Adrenal gland (tissue), 19 donors: ENCODE measurements at places on chromosomes 16 and 17.

DNA sequence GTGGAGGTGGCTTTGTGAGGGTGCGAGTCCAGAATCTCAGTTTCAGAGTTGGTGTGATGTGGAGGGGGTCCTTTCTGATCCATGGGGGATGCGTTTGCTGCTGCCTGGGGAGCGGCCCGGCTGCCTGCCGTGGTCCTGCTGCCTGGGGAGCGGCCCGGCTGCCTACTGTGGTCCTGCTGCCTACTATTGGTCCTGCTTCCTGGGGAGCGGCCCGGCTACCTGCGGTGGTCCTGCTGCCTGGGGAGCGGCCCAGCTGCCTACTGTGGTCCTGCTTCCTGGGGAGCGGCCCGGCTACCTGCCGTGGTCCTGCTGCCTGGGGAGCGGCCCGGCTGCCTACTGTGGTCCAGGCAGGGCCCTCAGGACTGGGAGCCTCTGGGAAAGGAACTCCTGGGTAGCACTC lies 61.5 kb upstream of the ZNF750 start:
- no peak for DNase-seq

- DNase-seq: no peak
These were observed 2.7 kb downstream of the MYO18A start for GRCh38 chr17:29177541-29177870.

DNA sequence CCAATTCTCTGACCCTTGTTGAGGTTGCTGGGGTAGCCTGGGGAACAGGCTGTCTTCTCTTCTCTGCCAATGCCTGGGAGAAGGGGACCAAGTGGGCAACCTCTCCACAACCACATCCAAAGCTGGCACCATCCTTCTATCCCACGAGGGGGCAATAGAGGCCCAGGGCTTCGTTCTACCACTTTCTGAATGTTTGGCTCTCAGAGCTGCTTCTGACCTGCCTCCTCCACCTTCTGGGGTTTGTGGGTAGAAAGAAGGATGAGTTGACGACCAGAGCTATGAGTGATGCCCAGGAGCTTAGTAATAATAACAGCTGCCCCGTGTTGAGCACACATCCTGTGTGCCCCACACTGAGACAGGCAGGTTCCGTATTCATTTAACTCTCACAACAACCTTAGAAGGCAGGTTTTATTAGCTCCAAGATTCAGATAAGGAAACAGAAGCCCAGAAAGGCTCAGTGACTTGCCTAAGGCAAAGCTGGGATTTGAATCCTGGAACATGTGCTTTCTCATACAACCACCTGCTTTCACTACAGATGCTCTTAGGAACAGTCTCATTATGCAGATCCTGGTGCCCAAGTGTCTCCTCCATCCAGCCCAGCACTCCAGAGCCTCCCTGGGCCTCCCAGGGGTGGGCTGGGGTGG lies 11.1 kb downstream of the TSPOAP1 start:
- peak; percentile 58 for DNase-seq

GRCh38 chr16:10862438-10862837 lies 14.6 kb upstream of the CIITA start:
- DNase-seq: peak; percentile 89

- DNase-seq: no peak
These were observed 70.0 kb upstream of the NKD1 start for GRCh38 chr16:50478075-50478772.

- DNase-seq: peak; percentile 76
These were observed 13.5 kb downstream of the KNOP1 start for GRCh38 chr16:19704321-19705145.

- DNase-seq: peak; percentile 87
These were observed 55.3 kb downstream of the WDR45B start for GRCh38 chr17:82592767-82593589.

- DNase-seq: no peak
These were observed 1.6 kb downstream of the HIC1 start for GRCh38 chr17:2056206-2057174.

DNA sequence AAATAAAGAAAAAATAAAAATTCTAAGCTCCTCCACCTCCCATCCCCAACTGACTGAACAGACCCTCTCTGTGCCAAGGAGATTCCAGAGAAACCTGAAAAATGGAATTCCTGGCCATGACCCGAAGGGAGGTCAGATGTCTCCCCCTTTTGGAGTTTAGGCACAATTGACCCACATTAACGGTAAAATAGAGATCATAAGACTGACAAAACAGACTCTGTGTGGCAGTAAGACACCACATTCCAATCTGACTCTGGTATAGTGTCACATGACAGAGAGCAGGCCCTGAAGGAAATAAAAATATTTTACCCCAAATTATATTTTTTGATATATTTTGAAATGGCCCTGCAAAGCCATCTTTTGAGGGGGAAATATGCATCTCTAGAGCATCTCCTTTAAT lies 115.1 kb upstream of the ZKSCAN2 start:
- DNase-seq: no peak

DNA sequence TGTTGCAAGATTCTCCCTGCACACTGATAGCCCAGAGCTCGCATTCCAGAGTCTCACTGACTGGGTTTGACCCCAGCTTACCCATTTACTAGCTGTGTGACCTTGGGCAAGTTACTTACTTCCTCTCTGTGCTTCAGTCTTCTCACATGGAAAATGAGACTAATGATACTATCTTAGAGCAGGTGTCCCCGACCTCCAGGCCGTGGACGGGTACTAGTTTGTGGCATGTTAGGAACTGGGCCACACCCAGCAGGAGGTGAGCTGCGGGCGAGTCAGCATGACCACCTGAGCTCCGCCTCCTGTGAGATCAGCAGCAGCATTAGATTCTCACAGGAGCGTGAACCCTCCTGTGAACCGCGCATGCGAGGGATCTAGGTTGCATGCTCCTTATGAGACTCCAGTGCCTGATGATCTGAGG lies 15.8 kb downstream of the ANKFY1 start:
- peak; percentile 38 for DNase-seq

DNA sequence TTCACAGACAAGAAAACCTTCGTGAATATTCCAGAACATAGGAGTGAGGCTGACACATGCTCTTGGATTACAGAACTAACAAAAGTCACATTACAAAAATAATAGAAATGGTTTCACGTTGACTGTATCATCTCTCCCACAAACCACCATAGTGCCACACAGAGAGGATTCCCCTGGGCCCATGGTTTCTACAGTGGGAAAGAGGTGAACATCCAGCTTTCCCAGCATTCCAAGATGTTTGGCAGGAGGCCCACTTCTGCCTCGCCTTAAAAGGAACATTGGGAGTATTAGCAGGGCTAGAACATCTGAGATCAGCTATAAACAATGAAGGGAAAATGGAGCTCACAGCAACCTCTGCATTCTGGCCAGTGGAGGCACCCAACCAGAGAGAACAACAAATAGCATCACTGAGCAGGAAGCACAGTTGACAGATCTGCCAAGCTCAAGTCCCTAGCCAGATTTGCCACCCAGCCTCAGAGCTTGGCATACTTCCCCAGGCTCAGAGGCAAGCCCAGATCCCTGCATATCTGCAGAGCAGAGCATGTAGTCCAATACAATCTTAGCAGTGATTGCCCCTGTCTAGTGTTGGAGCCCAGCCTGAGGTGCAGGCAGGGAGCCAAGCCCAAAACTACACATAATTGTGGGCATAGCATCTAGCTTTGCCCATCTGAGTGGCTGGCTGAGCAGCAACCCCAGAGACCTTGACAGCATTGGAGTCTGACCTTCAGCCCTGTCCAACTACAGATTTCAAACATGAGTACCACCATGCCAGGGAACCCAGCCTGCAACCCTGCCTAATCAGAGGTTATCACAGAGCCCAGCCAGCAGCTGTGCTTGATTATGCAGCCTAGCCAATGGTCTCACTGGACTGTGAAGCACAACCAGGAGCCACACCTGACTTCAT lies 260.4 kb downstream of the CEP112 start:
- no peak for DNase-seq

DNA sequence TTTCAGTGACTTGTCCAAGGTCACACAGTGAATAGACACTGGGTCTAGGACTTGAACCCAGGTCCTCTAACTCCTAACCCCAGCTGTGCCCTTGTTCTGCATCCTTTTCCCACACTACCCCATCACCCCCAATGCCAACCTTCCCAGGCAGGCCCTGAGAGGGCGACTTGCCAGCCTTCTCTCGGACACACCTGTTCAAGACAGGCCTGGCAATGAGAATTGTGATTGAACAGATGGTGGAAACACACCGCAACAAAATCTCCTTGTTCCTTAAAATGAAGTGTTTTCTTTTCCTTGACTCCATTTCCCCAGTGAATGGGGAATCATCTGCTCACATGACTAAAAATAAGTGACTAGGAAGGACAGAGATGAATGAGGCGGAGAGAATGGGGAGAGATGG lies 189.5 kb upstream of the ASIC2 start:
- DNase-seq: no peak

GRCh38 chr16:88917915-88918627 lies 51.6 kb upstream of the PABPN1L start:
- no peak for DNase-seq

- DNase-seq: no peak
These were observed 41.6 kb downstream of the ARHGAP23 start for GRCh38 chr17:38469875-38470274.

GRCh38 chr17:63649813-63650212 lies 27.6 kb downstream of the MAP3K3 start:
- no peak for DNase-seq

DNA sequence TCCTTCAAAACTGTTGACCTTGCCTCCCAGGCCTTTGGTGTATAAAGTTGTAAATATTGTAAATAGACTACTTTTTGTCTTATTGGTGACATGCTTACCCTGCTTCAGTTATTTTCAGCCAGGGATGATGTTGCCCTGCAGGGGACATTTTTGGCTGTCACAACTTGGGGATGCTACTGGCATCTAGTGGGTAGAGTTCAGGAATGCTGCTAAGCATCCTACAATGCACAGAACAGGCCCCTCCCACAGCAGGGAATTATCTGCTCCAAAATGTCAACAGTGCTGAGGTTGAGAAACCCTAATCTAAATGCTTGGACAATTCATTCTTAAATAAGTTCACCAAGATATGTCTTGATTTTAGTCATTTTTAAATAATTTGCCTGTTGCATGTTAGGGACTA lies 459.8 kb downstream of the PMP22 start:
- DNase-seq: no peak

DNA sequence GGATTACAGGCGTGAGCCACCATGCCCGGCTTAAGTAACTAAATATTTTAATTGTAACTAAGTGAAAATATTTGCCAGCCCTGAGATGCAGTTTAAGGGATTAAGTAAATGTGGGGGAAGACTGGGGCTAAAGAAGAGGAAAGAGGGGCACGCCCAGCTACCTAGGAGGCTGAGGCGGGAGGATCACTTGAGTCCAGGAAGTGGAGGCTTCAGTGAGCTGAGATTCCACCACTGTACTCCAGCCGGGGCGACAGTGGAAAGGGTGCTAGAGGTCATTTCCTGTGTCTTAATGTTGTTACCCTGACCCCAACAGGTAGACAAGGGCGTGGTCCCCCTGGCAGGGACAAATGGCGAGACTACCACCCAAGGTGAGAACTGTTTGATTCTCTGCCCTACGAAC lies 2.8 kb downstream of the ALDOA start:
- DNase-seq: no peak

- DNase-seq: no peak
These were observed 803 bp upstream of the TLCD2 start for GRCh38 chr17:1710807-1711553.

GRCh38 chr17:39553341-39553945 lies 54.3 kb downstream of the NEUROD2 start:
- peak; percentile 78 for DNase-seq

- no peak for DNase-seq
These were observed 151.6 kb downstream of the PHKB start for GRCh38 chr16:47612711-47613110.

- DNase-seq: no peak
These were observed 40.9 kb upstream of the BAHCC1 start for GRCh38 chr17:81354252-81354953.

- peak; percentile 57 for DNase-seq
These were observed 68.6 kb downstream of the HAPSTR1 start for GRCh38 chr16:9159839-9160550.

GRCh38 chr16:78474762-78475161 lies 375.3 kb downstream of the WWOX start:
- DNase-seq: no peak

GRCh38 chr17:65530523-65531255 lies 30.8 kb downstream of the AXIN2 start:
- DNase-seq: no peak

- no peak for DNase-seq
These were observed 7.5 kb upstream of the NFATC2IP start for GRCh38 chr16:28943281-28943680.

DNA sequence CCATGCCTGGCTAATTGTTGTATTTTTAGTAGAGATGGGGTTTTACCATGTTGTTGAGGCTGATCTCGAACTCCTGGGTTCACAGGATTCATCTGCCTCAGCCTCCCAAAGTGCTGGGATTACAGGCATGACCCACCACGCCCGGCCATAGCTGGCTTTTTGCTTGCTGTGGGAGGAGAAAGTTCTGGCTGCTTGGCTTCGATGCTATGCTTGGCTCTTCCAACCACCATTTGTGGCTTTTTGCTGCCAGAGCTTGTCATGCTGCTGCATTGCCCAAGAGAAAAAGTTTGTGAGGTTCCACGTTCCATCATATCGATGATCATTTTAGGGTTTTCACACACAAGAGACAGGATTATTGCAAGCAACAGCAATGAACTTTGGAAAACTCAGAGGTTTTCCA lies 16.2 kb downstream of the BMERB1 start:
- no peak for DNase-seq

GRCh38 chr17:82134101-82134500 lies 36.1 kb upstream of the FASN start:
- no peak for DNase-seq

DNA sequence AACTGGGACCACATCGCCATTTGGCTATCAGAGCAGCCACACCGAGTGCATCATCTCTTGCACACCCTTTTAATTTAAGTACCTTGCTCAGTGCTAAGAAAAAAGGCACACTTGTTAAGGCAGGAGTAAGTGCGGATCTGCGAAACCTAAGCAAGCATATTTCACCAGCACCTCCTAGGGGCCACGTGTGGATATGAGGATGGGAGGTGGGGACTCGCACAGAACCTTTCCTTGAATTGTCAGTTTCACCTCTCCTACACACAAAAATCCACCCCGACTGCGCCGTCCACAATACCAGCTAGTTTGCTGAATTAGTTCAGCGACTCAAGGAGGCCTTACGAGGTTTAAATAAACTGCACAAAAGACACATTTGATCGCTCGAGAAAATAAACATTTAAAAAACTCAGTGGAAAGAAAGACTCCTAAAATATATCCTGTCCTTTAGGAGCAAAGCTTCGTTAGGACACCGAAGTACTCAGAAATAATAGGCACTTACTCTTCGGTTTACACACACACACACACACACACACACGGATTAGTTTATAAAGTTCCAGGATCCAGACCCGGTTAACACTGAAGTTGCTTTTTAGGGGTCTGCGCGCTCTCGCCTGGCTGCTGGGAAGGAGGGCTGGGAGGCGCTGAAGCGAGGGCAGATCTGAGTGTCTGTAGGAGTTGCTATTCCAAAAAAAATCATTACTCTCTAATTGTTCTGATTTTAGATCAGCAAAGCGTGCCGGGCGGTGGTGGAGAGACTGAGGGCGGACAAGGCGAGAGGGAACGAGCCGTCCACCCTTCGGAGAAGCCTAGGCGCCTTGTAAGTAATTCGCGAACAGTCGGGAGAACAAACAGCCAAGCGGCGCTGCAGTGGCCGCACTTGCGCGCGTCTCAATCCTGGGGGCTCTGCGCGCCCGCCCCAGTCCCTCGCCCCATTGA lies 1.0 kb upstream of the KCNJ2 start:
- peak; percentile 76 for DNase-seq

GRCh38 chr16:74083541-74083940 lies 213.1 kb upstream of the PSMD7 start:
- no peak for DNase-seq

- DNase-seq: no peak
These were observed 1.7 kb downstream of the NUPR1 start for GRCh38 chr16:28537076-28537475.
